ENCODE measurements at places on chromosomes 5 and 9. TPM values are rescaled to one million over a fixed set of nuclear protein-coding genes. Genes with fewer than 3 reads are reported as not detected.

GRCh38 chr9:81885602-81886001 is 42.6 kb upstream of the SPATA31D4 start:
- no peaks in the 10 kb centered on the region for H3K36me3 ChIP-seq
- no peaks in the 10 kb centered on the region for H3K4me1 ChIP-seq
- no peaks in the 10 kb centered on the region for H3K27me3 ChIP-seq
- DNase-seq = no peak

The ELOVL7 gene
- 25.4 TPM for total RNA-seq

GRCh38 chr5:41871852-41872251 is 1.6 kb upstream of the OXCT1 start:
- no peaks in the 10 kb centered on the region for H3K27me3 ChIP-seq
- peaks cover 6% of the 10 kb centered on the region for H3K4me1 ChIP-seq
- no peak for DNase-seq
- no peak overlapping the region for H3K4me3 ChIP-seq
- no peak overlapping the region for H3K27ac ChIP-seq
- H3K36me3 ChIP-seq = no peaks in the 10 kb centered on the region

- H3K4me3 ChIP-seq = no peak overlapping the region
- H3K4me1 ChIP-seq = no peaks in the 10 kb centered on the region
- H3K27me3 ChIP-seq = no peaks in the 10 kb centered on the region
- H3K27ac ChIP-seq = no peak overlapping the region
Measured at GRCh38 chr5:12343558-12343957, 439.3 kb upstream of the CTNND2 start.

- no peaks in the 10 kb centered on the region for H3K27me3 ChIP-seq
- no peaks in the 10 kb centered on the region for H3K4me1 ChIP-seq
Measured at GRCh38 chr5:116572350-116573278, 2.0 kb downstream of the SEMA6A start.

The PDGFRB gene
- 18.1 TPM for total RNA-seq
